ENCODE measurements at places on chromosomes 7 and 10.

GRCh38 chr10:119166118-119166500 lies 595 bp upstream of the SFXN4 start:
- DNase-seq: no peak

DNA sequence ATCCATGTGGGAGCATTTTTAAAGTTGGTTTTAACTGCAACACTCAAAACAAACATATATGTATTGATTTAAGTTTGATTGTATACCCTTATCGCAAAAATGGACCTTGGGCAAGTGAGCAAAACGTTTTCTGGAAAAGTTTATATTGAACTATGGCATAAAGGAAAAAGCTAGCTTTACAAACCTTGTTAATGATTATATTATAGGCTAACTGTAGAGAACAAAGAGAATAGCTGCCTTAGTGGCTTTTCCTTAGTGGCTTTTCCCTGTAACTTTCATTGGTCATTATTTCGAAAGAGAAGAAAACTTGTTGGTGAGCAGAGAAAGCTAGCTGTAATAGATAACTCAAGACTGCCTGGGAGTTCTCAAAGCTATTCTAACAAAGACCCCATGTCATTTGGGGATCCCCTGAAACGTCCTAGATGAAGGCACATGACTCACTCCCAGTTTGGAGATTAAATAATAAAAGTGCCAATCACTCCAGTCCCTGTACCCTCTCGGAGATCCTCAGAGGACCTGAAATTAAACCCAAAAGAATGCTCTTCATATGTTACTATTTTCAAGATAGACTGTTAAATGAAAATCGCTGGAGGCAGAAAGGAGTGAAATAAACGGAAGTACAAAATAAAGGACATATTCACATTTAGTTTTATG lies 92.1 kb downstream of the SRI start:
- no peak for DNase-seq

- DNase-seq: no peak
Observed at GRCh38 chr10:129307141-129307540, 159.9 kb upstream of the MGMT start.

DNA sequence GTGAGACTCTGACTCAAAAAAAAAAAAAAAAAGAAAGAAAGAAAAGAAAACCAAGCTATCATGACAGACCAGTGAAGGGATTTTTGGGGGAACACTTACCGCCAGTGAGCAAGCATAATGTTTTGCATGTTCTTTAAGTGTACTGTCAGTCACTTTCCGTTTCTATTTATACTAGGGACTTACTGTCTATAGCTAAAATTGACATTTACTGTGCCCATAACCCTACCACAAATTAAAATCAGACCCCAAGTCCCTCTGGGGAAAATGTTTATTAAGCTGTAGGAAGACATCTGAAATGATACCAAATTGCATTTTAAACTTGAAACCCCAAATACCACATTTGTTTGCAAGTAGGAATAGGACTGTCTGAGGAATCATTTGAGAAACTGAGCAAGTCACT lies 252.8 kb downstream of the TRIL start:
- DNase-seq: no peak

GRCh38 chr7:106070201-106070551 lies 41.9 kb downstream of the SYPL1 start:
- DNase-seq: no peak

DNA sequence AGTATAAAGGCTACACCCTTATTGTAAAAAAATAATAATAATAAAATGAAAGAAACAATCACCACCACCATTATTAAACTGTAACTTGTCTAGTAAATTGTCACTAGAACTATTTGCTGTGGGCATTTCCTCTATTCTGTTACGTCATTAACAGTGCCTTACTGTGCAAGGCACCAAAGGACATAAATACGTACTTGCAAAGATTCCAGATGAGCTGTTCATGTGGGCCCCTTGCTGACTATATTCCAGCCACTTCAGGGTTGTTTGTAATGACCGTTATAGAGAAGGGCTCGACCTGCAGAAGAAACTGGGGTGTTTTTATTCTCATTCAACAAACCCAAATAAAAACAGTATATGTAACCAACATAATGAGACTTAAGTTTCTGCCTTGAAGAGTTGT lies 60.4 kb downstream of the KLRG2 start:
- DNase-seq: no peak

GRCh38 chr7:128041203-128041602 lies 10.0 kb upstream of the LRRC4 start:
- no peak for DNase-seq

Data from stimulated activated CD4-positive, alpha-beta T cell treated with anti-CD3 and anti-CD28 coated beads, Interleukin-1b, Interleukin-23, amount 100 ng/mL, for 1 hour (primary cell).